Heart left ventricle (tissue), 16 donors: ENCODE measurements at places on chromosomes 1 and 21.
A peak's percentile ranks its signal among the peaks of the same experiment; 100 is the strongest.

DNA sequence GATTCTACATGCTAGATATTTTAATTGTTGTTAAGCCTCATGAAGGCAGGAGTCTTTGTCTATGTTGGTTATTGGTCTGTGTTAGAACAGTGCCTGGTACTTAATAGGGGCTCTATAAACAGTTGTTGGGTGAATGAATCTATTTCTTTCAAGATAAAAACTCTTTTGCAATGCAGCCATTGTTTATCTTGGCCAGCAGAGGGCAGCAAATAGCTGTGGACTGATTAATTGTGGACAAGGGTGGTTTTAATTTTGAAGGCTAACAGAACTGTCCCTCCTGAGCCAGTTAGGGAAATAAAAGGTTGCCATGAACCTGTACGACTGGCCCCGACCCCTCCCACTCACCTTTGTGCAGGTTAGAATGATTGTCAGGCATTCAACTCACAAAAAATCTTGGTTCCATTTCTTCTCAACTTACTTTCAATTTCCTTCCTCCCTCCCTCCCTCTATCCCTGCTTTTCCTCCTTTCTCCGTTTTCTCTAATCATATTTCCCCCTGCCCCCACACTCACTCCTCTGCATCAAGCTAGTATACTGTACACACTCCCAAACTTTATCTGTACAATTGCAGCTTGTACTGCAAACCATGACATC lies 66.3 kb upstream of the DIRAS3 start:
- peak; percentile 40 for DNase-seq

- no peak for DNase-seq
Measured at GRCh38 chr1:197222780-197223179, 45.3 kb upstream of the CRB1 start.

- peak; percentile 5 for DNase-seq
Measured at GRCh38 chr1:30514137-30514654, 209.2 kb downstream of the MATN1 start.

DNA sequence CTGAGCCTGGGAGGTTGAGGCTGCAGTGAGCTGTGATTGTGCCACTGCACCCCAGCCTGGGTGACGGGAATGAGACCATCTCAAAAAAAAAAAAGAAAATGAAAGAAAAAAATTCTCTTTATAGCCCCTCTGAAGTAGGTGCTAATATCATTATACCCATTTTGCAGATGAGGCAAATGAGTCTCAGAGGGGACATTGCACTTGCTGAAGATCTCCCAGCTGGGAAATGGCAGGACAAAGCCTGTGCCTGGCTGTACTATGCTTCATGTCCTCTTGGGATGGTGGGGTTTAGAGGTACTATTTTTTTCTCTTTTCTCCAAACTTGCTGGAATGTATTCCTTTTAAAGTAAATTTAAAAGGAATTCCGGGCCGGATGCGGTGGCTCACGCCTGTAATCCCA lies 1.6 kb downstream of the SMPDL3B start:
- DNase-seq = no peak

GRCh38 chr21:33058527-33058926 lies 11.4 kb upstream of the OLIG1 start:
- DNase-seq = peak; percentile 76

DNA sequence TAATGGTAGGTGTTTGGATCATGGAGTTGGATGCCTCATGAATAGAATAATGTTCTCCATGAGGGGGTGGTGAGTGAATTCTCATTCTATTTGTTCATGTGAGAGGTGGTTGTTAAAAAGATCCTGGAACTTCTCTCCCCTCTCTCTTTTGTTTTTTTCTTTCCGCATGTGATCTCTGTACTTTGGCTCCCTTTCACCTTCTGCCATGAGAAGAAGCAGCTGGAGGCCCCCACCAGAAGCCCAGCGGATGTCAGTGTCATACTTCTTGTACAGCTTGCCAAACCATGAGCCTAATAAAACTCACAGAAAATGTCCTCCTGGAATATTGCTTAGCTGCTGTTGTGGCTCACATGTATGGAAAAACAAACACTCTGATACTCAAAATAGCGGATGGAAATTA lies 1212.3 kb upstream of the NCAM2 start:
- DNase-seq = no peak

- DNase-seq = no peak
Measured at GRCh38 chr1:162062542-162063015, 6.9 kb upstream of the NOS1AP start.

GRCh38 chr1:203636291-203636690 lies 9.7 kb downstream of the ATP2B4 start:
- DNase-seq = no peak

- DNase-seq = peak; percentile 37
Measured at GRCh38 chr1:55696181-55696754, 481.1 kb upstream of the USP24 start.

DNA sequence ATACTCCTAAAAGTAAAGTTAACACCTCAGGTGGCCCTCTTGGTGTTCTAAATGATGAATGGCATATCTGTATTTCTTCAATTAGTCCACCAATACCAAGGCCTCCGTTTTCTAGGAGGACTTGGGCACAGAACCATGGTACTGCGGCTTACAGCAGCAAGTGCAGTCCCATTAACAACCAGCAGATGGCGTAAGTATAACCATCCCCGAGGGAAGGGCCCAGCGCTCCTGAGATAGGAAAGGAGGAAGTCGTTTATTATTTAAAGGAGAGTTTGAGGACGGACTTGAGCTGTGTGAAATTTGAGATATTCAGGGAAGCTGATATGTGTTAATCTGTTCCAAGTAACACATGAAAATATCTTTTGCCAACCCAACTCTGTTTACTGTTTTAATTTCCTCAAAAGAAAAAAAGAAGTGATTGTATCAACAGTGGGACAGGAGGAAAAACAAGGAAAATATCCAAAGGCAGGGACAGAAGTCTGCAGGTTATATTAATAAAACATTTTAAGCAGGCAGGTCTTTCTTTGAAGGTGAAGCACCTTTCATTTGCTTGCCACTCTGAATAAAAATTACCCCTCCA lies 37.7 kb upstream of the KCNJ15 start:
- peak; percentile 70 for DNase-seq

DNA sequence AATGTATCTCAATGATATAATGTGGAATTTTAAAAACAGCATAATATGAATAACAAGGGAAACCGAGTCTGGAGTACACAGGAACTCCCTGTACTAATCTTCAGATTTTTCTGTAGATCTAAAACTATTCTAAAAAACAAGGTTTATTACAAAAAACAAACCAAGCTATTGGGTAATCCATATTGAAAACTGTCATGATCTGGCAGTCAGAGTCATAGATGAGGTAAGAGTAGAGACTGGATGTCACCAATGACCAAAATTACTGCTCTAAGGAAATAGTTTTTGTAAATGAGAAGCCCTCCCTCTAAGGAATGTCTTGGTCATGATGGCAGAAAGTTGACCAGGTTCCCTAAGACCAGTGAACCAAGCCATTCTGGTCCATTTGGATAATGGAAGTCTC lies 2.4 kb upstream of the SPOCD1 start:
- no peak for DNase-seq
